ENCODE measurements at places on chromosomes 6 and 20. TPM values are rescaled to one million over a fixed set of nuclear protein-coding genes. Genes with fewer than 3 reads are reported as not detected.

GRCh38 chr6:96876886-96877545, 20.7 kb downstream of the NDUFAF4 start:
- DNase-seq = no peak

GRCh38 chr6:113350461-113350860, 506.7 kb upstream of the MARCKS start:
- no peak for DNase-seq

The HLA-DQA2 gene
- total RNA-seq = not detected

The SLC22A7 gene
- not detected for total RNA-seq

GRCh38 chr6:10478187-10479040, 42.7 kb upstream of the GCNT2 start:
- peak; percentile 68 for DNase-seq

- DNase-seq = no peak
Observed at GRCh38 chr6:118212451-118213173, 305.5 kb downstream of the SLC35F1 start.

DNA sequence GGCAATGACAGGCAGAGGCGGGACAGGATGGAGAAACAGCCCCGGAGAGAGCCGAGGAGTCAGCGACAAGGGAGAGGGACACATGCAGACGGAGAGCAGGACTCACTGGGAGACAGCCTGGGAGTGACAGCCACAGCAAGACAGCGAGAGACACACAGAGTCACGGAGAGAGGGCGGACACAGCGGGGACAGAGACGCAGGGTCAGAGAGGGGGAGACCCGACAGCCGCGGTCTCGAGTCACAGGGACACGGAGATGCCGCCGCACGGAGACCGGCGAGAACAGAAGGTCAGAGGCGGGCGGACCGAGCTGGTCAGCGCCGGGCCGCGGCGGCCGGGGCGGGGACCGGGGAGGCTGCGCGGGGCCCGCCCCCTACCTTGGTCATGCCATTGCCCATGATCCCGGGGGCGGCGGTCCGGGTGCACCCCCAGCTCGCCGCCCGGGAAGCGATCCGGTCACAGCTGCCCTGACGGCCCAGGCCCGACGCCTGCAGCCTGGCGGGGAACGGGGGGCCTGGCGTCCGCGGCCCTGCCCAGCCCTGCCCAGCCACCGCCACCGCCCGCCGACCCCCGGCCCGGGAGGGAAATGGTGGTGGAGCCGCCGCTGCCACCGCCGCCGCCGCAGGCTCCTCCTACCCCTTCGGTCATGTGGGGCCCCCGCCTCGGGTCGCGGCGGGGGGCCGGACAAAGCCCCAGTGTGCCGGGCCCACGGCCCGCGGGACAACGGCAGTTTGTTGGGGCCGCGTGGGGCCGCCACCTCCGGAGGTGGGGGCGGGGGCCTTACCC, at the start of the genes DUSP15 and TTLL9:
Gene DUSP15, minus strand, starts transcription at position 586 of the 784 bp plus-strand sequence. Its CDS starts 190 bp downstream, at position 396.
Gene TTLL9, plus strand, starts transcription at position 693 of the 784 bp plus-strand sequence. CDS start 493 bp downstream, outside the sequence.
- DNase-seq = no peak

The MANEA gene
- 5.9 TPM for total RNA-seq

- no peak for DNase-seq
Observed at GRCh38 chr6:168181876-168182275, 102.9 kb upstream of the FRMD1 start.

- peak; percentile 62 for DNase-seq
Observed at GRCh38 chr6:100538086-100538485, 73.4 kb upstream of the SIM1 start.

DNA sequence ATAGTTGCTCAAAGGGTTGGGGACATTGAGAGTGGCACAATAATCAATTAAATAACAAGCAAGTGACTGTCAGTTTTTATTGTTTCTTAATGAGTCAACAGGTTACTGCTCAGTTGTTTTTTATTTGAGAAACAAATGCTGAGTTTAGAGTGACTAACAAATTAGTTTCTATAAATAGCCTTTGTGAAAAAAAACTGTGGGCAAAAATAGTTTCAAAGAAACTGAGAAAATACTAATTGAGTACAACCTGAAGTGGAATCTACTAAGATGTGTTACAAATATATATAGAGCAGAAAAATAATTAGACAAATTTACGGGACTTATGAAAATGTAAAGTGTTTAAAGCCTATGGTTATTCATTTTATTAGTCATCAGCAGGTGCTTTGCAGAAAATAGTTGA, 22.3 kb downstream of the BEND6 start:
- no peak for DNase-seq

GRCh38 chr20:3740615-3741301, 8.3 kb downstream of the HSPA12B start:
- DNase-seq = no peak

GRCh38 chr20:4100679-4101078, 85.3 kb upstream of the RNF24 start:
- DNase-seq = peak; percentile 69

The C6orf52 gene
- 0.44 TPM for total RNA-seq

DNA sequence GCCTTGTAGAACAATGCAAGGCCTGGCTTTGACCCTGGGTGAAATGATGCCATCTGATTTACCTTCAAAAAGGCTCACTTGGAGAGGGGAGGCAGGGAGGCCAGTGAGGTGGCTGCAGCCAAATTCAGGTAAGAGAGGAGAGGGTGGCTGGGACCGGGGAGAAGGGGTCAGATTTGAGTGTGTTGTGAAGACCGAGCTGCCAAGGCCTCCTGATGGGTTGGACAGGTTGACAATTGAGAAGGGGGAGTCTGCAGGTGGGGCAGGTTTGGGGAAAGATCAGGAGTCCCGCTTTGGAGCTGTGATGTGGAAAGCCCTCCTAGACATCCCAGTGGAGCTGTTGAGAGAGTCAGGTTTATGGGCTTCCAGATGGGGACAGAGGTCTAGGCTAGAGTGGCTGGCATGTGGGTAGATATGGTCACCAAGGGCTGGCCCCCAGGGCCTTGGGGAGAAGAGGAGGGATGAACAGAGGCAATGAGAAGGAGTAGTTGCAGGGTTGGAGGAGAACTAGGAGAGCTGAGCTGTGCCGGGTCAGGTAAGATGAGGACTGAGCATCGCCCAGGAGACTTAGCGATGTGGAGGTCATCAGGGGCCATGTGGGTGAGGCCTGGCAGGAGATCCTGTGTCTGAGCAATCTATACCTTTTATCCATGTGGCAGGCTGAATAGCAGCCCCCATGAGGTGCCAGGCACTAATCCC, 70.5 kb upstream of the TOX2 start:
- peak; percentile 21 for DNase-seq

DNA sequence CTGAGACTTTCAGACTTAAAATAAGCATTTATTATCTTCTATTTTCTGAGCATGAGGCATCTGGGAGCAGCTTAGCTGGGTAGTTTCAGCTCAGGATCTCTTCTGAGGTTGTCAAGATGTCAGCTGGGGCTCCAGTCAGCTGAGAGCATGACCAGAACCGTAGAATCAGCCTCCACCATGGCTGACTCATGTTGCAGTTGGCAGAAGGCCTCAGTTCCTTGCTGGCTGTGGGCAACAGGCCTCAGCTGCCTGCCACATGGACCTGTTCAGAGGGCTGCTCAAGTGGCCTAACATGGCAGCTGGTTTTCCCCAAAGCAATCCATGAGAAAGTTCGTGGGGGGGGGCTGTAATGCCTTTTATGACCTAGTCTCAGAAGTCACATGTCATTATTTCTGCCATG, 142.3 kb downstream of the LY86 start:
- peak; percentile 90 for DNase-seq

- peak; percentile 81 for DNase-seq
Observed at GRCh38 chr20:21450572-21450971, 53.2 kb upstream of the NKX2-4 start.

DNA sequence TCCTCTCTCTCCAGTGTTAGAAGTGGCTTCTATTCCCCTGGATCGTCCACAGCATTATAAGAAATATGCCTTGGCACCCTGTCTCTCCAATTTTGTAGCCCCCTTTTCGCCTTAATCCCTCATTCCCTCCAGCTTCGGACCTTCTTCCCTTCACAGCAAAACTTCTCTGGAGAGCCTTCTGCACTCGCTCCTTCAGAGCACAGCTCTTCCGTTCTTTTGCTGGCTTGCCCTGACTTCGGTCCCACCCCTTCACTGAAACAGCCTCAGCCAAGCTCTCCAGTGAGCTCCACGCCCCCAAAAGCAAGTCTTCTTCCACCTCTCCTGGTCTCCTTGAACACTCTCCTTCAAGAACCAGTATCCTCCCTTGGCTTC, 134.7 kb upstream of the RNF24 start:
- peak; percentile 72 for DNase-seq

The RNF144B gene
- 5.4 TPM for total RNA-seq

- DNase-seq = peak; percentile 87
Observed at GRCh38 chr20:40279390-40279789, 409.6 kb downstream of the MAFB start.

The C6orf15 gene
- not detected for total RNA-seq

DNA sequence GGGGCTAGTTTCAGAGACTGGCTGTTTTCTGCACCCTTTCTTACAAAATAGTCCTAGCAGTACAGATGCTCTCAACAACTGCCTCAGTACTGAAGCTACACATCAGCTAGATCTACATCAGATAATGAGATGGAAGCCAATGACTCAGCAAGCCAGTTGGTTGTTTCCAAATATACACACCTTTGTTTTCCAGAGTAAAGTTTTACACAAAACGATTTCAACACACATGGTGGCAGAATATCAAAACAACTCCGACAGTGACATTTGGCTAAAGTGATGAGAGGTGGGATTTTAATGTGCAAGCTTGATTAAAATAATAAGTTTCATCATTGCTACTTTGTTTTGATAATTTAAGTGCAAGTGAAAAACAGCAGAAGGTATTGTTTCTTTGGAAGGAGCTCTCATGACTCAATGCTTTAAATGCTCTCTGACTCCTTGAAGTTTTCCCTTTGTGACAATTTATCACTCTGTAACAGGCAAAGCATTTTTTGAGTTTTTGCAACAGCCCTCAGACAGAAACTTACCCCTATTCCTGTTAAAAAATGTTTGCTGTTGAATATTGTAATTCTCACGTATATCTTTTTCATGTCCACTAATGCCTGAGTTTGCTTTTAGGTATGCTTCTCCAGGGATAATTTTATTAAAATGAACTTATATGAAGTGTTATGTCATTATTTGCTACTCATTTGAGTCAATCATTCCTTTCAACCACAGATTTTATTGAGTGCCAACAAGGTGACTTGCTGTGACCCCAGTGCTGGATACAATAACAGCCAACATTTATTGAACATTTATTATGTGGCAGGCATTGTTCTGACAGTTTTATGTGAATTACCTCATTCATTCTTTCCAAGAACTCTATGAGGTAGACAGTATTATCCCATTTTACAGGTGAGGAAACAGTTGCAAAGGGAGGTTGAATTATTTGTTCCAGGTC, 882.0 kb downstream of the TFAP2A start:
- peak; percentile 90 for DNase-seq

DNA sequence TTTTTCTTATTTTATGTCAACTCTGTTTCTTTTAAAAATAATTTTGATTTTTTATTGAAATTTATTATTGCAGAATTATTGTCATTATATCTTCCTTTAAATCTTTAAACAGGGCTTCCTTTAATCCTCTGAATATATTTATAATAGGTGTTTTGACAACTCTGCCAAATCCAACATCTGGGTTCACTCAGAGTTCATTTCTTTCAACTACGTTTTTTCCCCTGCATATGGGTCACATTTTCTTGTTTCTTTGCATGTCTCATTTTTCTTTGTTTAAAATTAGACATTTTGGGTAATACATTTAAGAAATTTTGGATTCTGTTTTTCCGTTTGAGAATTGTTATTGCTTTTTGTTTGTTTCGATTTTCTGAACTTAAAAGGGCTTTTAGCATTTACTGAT, 655.1 kb upstream of the CITED2 start:
- no peak for DNase-seq

The MGME1 gene
- 27.4 TPM for total RNA-seq

GRCh38 chr6:88760091-88760490, 203.3 kb downstream of the RNGTT start:
- DNase-seq = no peak

- no peak for DNase-seq
Observed at GRCh38 chr6:30570740-30571074, 535 bp upstream of the ABCF1 start.

DNA sequence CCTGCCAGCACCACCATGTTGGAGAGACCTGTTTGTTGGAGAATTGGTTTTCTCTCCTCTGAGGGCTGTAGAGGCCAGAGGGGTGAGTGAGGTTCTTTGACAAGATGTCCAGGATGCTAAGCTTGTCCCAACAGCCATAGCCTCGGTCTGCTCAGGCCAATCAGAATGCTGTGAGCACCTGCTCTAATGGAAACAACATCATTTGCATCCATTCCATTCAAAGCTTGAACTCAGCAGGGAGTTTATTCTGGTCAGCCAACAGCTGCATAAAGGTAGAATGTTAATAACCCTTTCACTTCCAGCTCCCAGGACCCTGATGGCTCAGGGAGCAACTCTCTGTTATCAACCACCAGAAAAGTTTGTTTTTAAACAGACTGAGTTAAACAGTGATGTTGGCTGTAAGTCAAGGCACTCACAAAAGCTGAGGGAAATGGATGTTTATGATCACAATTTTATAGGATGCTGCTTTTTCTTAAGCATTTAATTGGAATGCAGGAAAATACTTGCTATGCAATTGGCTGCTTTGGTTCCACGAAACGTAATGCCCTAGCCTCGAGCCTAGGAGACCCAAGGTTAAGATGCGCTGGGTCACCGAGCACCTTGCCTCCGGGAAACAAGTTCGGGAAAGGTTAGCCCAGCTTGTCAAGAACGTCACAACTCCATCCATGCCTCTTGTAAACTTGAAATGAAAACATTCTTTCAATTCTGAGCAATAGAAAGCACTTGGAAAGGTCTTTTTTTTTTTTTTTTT, 155.2 kb downstream of the NFATC2 start:
- DNase-seq = no peak

DNA sequence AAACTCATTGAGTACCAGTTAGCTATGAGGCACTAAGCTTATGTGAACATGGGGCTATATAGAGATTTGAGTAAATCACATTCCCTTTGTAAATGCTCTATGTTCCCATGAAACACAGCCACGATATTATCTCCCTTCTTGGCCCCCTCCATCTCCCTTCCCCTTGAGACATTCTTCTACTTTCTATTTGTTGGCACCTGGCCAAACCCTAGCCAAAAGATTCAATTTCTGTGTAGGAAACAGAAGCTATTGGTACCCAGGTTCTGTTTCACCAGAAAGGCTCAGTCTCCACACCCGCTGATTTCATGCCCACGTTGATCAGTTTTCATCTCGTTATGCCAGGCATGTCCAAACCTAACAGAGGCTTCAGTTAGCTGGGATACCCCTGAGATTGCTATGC, 145.5 kb upstream of the LAMP5 start:
- DNase-seq = no peak

GRCh38 chr6:132412656-132413498, 11.6 kb upstream of the MOXD1 start:
- no peak for DNase-seq

GRCh38 chr6:53361549-53362031, 12.8 kb upstream of the ELOVL5 start:
- DNase-seq = peak; percentile 93

The TAAR8 gene
- total RNA-seq = not detected

DNA sequence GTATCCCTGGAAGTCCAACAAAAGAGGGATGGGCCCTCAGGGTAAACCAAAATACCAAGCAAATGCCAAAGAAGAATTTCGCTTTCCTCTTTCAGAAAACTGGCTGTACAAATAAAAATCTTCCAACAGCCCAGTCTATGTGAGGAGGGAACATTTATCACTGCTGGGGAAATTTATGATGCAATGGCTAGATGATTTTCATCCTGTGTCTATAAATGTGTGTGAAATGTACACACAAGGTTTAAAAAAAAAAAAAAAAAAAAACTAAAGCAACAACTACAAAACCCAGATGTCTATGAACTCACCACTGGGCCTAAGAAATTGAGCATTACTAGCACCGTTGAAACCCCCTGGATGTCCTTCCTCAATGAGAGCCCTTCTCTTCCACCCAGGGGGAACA, 68.7 kb upstream of the SLC4A11 start:
- DNase-seq = no peak

The SCGN gene
- total RNA-seq = not detected

The GHRH gene
- not detected for total RNA-seq

The LGSN gene
- total RNA-seq = 0.07 TPM

GRCh38 chr20:58233881-58234528, 5.6 kb upstream of the ANKRD60 start:
- DNase-seq = peak; percentile 36

Measured in M059J (cell line).